Cortex of kidney (tissue), 1 donor: ENCODE measurements at places on chromosomes 7 and 10.

DNA sequence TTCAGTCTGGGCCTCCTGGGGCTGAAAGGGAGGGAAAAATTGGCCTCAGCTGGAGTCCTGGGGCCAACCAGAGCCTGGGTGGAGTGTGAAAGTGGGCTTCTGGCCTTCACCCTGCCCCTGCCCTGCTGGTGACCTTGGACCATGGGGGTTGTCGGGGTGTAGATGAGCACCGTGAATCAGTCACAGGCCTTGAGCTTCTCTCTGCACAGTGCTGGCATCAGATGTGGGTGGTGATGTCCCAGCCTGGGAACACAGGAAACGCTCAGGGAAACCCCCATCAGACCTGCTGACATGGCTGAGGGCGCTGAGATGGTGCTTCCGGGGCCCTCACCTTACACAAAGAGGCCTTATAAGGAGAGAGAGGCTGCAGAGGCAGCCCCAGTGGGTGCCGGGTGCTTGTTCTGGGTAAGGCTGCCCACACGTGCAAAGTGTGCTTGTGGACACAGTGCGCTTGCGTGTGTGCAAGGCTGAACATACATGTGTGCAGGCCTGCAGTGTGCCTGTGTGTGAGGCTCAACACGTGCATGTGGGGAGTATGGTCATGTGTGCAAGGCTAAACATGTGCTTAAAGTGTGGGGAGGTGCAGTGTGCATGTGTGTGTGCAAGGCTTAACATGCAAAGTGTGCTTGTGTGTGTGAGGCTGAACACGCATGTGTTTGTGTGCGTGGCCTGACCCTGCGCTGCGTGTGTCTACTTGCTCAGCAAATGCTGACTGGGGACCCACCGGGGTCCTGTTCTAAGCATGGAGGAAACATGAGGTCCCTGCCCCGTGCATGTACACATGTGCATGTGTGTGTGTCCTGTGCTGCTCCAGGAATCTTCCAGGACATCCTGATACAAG is 6.5 kb downstream of the ARPC1B start:
- no peak for DNase-seq

GRCh38 chr7:46705386-46706255 is 784.5 kb upstream of the IGFBP3 start:
- DNase-seq, result no peak

DNA sequence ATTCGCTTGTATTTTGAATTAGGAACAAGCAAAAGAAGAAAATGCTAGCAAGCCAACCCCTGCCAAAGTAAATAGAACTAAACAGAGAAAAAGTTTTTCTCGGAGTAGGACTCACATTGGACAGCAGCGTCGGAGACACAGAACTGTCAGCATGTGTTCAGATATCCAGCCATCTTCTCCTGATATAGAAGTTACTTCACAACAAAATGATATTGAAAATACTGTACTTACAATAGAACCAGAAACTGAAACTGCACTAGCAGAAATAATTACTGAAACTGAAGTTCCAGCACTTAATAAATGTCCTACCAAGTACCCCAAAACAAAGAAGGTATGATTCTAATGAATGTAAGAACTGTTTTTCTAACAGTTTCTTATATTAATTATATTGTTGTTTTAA is 87.9 kb downstream of the KMT2E start:
- no peak for DNase-seq

- DNase-seq, result no peak
Measured at GRCh38 chr7:20514364-20514763, 101.1 kb upstream of the ABCB5 start.
